ENCODE measurements at places on chromosomes 5 and 9.

- DNase-seq, result no peak
Measured at GRCh38 chr5:81164936-81165335, 68.2 kb upstream of the CKMT2 start.

GRCh38 chr5:121668635-121669034 is 183.0 kb upstream of the FTMT start:
- no peak for DNase-seq

GRCh38 chr9:75064307-75065025 is 23.5 kb downstream of the NMRK1 start:
- no peak for DNase-seq

DNA sequence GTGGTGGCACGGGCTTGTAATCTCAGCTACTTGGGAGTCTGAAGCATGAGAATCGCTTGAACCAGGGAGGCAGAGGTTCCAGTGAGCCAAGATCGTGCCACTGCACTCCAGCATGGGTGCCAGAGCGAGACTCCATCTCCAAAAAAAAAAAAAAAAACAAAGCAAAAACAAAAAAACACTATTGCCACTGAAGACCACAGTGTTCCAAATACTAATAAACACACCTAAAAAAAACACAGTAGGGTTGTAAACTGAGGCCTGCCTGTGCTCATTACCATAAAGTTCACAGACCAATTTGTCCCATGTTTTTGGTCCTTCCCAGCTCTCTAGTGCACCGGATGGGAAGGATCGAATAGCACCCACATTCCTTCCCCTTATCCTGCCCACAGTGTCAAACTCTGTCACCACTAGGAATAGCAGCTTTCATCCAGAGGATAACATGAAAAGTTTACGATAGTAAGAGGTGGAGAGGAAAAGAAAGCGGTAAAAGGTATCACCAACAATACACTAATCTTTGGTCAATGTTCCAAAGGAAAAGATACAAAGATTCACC is 49.2 kb downstream of the MYO10 start:
- no peak for DNase-seq

- DNase-seq, result no peak
Measured at GRCh38 chr9:98551511-98552286, 157.0 kb downstream of the GABBR2 start.

GRCh38 chr5:5342784-5343183 is 79.7 kb upstream of the ICE1 start:
- DNase-seq, result no peak

DNA sequence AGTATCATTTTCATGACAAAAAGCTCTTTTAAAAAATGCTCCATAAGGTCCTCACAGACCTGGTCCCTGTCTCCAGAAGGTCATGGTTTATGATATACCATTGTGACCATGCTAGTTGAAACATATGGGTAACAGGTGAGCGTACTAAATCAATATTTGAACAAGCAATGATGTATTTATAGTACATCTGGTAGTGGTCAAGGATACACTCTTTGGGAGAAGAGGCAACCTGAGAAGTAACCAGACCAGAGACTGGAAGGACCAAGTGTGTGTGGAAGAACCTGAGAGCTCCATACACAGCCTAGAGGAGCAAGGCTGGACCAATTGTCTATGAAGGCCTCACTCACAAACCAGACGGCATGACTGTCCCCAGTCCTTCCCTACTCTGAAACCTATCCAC is 55.1 kb downstream of the LHFPL2 start:
- DNase-seq, result no peak

DNA sequence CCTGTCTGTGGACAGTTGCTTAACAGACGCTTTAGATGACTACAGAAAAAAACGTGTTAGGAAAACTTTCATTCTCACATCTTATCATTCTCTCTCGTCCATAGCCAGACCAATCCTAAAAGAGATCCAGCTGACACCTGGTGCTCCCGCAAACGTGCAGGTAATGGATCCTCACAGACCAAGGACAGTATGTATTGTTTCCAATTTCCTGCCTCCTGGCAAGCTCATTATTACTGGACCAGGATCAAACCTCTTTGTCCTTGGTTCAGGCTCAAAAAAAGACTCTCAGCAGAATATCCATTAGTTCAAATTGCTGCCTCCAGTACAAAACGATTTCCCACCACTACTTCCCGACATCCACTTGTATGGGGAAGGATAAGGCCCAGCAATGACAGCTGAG is 62.4 kb downstream of the SERINC5 start:
- DNase-seq, result no peak

DNA sequence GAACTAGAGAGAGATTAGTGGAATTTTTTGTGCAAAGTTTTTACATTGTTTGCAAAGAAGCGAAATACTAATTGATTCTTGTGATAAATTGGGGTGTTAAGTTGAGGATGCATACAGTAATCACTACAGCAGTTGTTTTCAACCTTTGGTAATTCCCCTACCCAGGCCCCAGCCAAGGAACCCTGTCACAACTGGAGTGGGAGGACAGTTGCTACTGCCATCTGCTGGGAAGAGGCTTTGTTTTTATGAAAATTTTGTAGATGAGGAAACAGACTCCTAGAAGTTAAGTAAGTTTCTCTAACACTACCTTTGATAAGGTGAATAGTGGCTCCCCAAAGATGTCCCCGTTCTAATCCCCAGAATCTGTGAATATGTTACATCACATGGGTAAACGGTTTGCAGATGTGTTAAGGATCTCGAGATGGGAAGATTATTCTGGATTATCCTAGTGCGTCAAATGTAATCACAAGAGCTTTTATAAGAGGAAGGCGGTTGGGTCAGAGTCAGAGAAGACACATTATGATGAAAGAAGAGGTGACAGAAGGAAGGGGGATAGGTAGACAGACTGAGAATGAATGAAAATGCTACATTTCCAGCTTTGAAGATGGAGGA is 34.0 kb upstream of the PPP1R2B start:
- DNase-seq, result no peak

- no peak for DNase-seq
Measured at GRCh38 chr9:87381746-87382145, 115.9 kb upstream of the DAPK1 start.

GRCh38 chr5:56561-57290 is 35.2 kb upstream of the PLEKHG4B start:
- DNase-seq, result no peak

GRCh38 chr9:73168298-73168934 is 16.8 kb downstream of the ANXA1 start:
- no peak for DNase-seq

GRCh38 chr5:59584858-59585846 is 308.4 kb downstream of the PDE4D start:
- DNase-seq, result no peak

GRCh38 chr9:34521406-34522045 is 1.3 kb downstream of the ENHO start:
- DNase-seq, result no peak

DNA sequence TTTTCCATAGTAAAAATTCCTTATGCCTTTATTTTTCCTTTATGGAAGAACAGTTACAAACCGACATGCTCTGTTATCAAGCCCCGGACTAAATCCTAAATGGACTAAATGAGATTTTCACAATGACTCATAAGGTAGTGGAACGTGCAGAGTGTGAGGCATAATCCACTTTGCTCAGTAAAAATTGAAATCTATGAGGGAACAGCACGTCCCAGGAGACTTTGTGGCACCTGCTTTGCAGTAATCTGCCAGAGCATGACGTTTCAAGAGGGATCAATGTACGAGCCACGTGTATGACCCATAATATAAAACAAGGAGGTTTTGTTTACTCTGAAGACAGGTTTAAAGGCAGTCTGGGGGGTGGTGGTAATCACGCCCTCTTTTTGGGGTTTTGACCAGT is 83.8 kb upstream of the GNA14 start:
- no peak for DNase-seq

- DNase-seq, result peak; percentile 47
Measured at GRCh38 chr5:91313757-91314673, 69.1 kb downstream of the ARRDC3 start.

- DNase-seq, result no peak
Measured at GRCh38 chr5:127358284-127358683, 67.7 kb downstream of the MEGF10 start.

DNA sequence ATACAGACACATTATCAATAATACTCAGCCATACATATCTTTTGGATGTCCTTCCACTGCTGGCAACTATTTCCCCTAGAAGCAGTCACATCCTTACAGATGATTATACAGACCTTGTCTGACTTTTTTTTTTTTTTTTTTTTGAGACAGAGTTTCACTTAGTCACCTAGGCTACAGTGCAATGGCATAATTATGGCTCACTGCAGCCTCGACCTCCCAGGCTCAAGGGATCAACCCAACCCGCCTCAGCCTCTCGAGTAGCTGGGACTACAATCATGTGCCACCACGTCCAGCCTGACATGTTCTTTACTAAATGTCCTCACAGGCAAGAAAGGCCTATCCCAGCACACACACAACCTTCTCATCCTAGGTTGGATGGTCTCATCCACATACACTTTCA is 24.0 kb downstream of the NR6A1 start:
- no peak for DNase-seq

DNA sequence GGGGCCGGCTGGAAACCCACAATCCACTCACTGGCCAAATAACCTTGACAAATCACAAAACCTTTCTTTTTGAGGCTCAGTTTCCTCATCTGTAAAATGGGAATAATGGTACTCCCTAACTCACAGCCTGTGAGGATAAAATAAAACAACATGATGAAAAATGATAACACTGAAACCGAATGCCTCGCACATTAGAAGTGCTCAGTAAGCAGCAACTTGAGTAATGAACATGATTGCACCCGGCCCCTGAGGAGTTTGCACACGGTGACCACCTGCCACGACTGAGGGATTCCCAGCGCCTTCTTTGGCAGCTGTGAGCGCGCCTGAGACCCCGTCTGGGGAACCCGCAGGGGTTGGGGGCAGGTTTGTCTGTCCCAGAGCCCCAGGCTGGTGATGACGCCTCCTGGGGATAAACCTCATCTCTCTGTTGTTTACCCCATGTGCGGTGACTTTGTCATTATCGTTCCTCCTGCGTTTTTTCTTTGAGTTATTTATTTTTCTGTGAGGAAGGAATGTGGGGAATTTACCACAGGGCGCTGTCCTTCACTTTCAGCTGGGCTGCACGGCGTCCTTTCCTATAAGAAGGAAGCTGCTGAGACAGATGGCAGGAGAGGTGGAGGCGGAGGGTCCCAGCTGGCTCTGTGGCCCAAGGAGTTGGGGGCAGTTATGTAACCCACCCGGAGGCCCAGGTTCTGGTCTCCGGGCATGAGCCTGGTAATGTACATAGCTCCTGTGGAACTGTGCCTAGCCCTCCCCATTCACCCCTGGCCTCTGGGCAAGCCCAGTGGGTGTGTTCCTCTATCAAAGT is 3.0 kb upstream of the SYNPO start:
- DNase-seq, result no peak

DNA sequence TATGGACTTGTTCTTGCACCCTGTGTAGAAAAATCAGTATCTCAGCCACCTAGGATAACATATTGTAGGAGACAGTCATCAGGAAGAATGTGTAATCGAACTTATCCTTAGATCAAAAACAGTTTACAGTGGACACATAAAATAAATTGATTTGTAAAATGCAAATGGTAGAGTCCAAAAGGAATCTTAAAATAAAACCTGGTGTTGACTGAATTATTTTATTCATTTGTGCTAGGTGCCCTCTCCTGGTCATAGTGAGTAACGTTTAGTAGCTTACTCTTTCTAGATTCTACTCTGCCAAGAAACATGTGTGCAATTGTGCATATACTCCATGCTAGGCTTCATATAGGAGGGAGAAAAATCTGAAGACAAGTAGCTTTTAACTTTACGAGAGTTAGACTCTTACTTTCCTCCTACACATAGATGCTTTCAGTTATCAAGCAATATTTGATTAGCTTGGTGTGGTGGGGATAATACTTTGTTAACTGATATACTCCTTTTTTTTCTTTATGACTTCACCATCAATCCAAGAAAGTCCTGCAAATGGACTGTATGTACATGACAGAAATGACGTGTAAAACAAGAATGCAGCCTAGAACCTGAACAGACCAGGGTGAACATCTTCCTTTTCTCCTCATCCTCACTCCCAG is 23.7 kb upstream of the LOX start:
- DNase-seq, result no peak

DNA sequence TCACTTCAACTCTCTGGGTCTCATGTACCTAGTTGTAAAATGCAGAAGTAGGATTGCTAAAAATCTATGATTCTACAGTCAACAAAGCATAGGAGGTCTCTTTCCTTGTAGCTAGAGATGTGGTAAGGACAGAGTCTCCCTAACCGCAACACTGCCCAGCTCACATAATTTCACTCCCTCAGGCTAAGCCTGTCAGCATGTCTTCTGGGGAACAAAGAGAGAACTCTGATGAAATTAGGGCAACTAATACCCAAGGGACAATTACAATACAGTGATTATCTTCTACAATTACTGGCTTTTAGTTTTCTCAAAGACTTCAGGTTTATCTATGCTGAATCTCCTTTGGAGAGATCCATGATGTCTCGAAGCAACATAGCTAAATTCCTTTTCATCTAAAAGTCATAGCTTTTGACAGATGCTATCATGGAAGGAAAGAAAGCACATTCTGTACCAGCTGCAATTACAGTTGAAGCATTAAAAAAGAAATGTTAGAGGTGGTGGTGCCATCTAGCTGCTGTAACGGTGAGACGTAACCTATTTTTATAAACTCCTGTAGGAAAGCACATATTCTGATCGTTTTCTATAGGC is 141.1 kb upstream of the TARS1 start:
- no peak for DNase-seq

DNA sequence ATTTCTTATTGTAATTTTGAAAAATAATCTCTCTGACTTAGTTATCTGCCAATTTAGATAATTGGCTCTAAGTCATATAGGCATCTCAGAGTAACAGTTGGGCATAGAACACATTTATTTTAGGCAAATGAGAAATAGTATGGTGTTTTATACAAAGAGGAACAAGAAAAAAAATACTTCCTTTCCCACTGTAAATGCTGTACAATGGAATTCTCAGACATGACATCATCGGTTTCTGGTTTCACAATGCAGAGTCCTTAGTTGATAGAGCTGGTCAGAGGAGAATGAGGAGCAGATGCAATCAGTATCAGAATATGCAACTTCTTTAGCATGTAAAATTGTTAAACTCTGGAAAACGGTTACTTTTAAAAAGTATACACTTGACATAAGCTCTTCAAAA is 49.4 kb downstream of the PLK2 start:
- DNase-seq, result no peak

- no peak for DNase-seq
Measured at GRCh38 chr5:111901296-111901695, 144.3 kb upstream of the NREP start.

DNA sequence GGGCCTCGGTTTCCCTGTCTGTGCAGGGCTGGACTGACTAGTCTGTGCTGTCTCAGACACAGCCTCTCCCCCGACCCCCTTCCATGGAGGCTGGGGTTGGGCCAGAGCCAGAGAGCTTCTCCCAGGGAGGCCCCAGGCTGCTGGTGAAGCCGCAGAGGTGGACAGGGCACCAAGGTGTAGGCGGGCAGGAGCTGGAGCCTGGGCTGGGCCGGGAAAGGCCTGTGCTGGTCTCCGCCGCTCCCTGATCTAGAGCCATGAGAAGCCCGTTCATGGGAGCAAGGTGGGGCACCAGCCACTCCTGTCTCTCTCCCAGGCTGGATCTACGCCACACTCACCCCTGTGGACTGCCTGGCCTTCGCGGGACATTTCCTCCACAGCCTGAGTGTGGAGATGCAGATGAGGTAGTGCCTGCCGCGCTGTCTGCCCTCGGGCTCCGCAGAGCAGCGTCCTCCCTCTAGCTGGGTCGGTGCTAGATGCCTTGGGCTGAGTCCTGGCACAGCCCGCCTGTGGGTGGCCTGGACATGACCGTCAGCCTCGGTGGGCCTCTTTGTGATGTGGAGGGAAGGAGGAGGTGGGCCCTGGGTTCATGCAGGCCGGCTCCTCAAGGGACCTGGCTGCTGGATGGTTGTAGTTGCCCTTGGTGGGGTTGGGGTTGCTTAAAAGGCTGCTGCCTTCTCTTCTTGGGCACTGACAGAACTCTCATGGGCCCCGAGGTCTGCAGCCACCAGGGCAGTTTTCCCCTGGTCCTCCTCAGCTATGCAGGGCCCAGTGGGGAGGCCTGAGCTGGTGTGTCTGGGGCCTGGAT is 79.4 kb downstream of the PHF2 start:
- DNase-seq, result no peak
